ENCODE measurements at places on chromosomes 4 and X.

GRCh38 chr4:48041535-48042137, 25.1 kb downstream of the NIPAL1 start:
- no peak for DNase-seq

DNA sequence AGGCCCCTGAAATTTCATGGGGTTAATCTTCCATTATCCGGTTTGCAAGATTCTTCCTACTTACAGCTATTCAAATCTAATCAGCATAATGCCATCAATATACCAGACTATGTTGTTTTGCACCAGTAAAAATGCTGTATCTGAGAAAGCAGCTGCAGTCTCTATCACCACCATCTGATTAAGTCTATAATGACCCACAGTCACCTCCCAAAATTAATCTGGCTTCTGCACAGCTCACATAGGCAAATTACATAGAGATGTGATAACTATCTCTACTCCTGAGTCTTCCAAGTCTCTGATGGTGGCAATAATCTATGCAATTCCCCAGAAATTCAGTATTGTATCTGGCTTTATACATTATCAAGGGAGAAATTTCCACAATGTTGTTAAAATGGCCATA, 113.2 kb downstream of the STPG2 start:
- DNase-seq, result no peak

GRCh38 chrX:77415161-77415560, 32.0 kb upstream of the FGF16 start:
- DNase-seq, result no peak

DNA sequence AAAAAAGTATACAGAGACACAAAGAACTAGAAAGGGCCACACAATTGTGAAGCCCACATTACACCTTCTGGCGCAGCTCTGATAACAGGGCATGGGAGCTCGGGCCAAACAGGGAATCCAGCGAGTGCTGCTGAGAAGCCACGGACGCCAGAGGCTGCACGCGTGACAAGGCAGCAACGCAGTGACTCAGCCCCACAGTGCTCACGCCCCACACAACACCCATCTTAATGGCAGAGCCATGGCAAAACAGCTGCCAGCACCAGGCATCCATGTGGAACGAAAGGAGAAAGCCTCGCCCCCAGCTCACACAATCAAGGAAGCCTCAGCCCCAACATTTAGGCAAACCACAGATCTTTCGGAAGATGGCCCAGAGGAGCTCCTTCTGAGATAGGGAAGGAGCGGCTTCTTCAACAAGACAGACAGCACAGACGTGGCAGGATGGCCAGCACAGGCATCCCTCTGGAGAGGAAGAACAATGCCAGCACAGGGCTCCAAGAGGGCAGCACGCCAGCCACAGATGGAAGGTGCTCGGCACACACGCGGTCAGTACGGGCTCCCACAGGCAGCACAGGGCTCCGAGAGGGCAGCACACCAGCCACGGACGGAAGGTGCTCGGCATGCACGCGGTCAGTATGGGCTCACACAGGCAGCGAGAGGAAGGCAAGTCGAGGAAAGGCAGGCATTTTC, 33.1 kb downstream of the GAK start:
- no peak for DNase-seq

GRCh38 chrX:47593522-47593921, 11.3 kb downstream of the TIMP1 start:
- DNase-seq, result no peak

GRCh38 chrX:153818571-153819383, 11.6 kb downstream of the PDZD4 start:
- peak; percentile 41 for DNase-seq

DNA sequence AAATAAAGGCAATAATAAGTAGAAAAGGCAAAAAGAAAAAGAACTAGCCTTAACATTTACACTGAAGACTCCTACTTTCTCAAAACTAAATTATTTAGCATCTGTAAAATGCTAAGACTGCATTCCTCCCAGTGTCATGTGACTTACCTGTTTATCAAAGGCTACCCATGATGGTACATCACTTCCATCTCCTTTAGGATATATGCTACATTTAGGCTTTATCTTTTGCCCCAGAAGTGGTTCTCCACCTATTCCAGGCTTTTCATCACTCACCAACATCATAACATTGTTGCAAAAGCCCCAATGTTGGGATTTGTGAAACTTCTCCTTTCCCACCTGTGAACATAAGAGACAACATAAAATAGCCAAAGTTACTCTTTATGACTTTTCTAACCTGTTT, 31.1 kb downstream of the EFHC2 start:
- DNase-seq, result no peak

GRCh38 chr4:168773388-168774195, 236.5 kb downstream of the CBR4 start:
- DNase-seq, result no peak

DNA sequence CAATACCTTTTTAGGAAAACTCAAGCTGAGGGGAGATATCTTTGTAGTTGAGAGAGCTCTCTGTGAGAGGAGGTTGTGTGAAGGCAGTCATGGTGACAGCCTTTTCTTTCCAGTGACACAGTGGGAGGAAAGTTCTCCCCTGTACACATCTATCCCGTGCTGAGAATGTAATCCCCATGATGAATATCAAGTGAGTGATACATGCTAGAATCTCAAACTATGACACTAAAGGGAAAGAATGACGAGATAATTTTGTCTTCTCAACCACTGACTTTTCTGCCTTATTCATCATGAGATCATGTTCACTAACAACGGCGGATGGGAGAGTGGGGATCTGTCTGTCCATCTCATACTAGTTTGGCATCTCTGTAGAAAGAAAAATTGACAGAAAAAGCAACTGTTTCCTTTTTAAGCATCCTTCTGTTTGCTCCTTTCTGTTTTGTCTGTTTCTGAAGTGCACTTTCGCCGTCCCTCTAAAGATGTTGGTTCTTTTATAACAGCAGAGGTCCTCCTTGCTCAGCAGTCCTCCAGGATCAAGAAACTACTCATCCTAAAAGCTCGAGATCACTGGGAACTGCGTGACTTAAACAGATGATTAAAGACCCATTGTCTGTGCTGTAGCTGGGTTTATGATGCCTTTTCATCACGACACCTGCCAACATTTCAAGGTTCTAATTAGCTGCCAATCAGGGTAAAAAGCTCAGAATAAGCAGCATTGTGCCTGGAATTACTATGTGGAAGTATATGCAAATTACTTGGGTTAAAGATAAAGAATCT, 137.6 kb downstream of the DCK start:
- DNase-seq, result no peak

All from RPMI8226 (cell line).